ENCODE measurements at places on chromosomes 12 and 14.

GRCh38 chr14:50402965-50403364 lies 6.3 kb upstream of the CDKL1 start:
- DNase-seq = no peak

DNA sequence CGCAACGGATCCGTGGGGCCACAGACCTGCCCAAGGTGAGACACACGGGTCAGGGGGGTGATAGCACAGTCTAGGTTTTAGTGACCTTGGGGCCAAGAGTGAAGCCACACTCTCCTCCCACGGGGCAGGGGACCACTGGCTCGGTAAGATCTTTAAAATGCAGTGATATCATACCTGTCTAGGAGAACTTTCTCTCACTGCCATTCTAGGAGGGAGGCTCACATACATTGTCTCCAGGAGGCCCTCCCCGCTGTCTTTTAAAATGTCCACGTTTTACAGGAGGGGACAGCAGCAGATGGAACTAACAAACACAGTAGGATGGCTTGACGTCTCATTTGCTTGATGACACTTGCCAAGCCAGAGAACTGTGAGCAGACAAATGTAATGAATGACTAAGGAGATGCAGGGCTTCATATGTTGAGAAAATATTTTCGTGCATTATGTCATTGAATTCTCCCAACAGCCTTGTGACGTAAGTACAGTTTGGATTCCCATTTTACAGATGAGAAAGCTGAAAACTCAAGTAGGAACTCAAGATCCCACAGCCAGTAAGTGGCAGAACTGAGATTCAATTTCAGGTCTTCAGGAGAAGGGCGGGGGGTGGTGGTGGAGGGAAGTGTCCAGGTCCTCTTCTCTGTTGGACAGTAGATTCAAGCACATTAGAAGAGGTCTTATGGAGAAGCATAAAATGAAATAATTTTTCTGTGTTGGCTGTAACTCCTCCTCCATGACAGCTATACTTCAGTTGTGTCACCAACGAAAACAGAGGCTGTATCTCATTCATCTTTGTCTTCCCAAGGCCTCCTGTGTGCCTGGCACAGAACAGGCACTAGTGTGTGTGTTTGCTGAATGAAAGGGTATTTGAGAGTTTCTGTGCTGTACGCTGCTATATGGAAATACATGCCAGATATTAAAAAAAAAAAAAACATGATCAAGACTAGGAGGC lies 2.1 kb downstream of the VASH1 start:
- no peak for DNase-seq

GRCh38 chr12:22110176-22110575 lies 64.2 kb downstream of the CMAS start:
- no peak for DNase-seq

- no peak for DNase-seq
These were observed 263.8 kb downstream of the DIO2 start for GRCh38 chr14:79947440-79948054.

Measured in activated CD4-positive, alpha-beta T cell treated with anti-CD3 and anti-CD28 coated beads for 24 hours (primary cell).